ENCODE measurements at places on chromosomes 7 and 10.
A peak's percentile ranks its signal among the peaks of the same experiment; 100 is the strongest.

DNA sequence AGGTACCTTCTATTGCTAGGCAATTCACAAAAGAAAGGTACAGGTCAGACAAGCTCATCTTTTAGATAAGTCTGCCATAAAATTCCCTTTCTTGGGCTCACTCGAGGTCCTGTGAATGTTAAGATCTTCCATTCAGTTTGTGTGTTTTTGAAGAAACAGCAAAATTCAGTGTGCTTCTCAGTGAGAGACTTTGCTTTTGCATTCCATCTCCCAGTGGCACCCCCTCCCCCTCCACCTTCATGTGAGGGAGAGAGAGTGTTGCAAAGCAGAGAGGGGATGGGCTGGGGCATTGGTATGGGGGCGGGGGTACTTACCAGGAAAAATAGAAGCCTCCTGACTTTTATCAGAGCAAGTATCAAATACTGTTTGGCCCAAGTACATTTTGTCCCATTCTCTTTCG lies 3.8 kb upstream of the TECTB start:
- no peak for DNase-seq

DNA sequence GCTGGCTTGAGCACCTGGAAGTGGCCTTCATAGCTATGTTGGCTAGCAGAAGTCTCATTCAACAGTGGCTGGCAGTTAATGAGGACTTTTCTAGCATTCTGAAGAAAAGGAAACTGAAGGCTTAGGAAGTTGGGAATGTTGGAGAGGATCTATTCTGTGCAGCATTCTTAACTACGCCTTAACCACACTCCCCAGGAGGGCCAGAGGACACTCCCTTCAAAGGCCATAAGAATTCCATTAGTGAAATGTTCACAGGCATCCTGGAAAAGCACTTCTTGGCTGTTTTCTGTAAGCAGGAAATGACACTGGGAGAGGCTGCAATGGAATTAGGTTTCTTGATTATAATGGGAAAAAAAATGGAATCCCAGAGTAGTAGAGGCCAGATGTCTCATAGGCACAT lies 188.9 kb downstream of the ARHGAP12 start:
- DNase-seq: no peak

DNA sequence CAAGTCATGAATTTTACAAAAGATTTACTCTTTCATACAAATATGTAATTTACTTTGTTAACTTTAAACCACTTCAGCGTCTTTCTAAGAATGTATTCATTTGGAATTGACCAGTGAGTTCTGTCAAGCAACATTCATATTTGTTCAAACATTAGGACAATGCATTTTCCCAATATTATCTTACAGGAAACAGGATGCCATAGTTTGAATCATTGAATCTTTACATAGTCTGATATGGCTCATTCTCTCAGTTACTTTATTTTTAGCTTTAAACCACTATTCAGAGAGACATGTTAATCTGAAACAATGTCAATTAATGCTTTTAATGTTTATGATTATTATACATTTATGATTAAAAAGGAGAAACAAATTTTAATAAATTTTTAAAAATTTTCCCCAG lies 21.1 kb upstream of the MEOX2 start:
- DNase-seq: no peak

DNA sequence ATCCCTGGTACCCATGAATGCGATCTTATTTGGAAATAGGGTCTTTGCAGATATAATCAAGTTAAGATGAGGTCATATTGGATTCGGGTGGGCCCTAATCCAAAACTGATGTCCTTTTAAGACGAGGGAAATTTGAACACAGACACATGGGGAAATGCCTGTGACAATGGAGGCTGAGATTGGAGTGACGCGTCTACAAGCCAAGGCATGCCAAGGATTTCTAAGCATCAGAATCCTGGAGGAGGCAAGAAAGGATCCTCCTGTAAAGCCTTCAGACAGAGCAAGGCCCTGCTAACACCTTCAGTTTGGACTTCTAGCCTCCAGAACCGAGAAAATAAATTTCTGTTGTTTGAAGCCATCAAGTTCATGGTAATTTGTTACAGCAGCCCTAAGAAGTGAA lies 18.5 kb downstream of the PARP12 start:
- DNase-seq: no peak

GRCh38 chr10:72886621-72887020 lies 6.9 kb upstream of the OIT3 start:
- DNase-seq: no peak

- peak; percentile 39 for DNase-seq
Measured at GRCh38 chr10:74150204-74150989, at the start of gene AP3M1. AP3M1 (minus strand) TSS chr10:74150828; CDS start chr10:74138379, 12,449 bp downstream.

DNA sequence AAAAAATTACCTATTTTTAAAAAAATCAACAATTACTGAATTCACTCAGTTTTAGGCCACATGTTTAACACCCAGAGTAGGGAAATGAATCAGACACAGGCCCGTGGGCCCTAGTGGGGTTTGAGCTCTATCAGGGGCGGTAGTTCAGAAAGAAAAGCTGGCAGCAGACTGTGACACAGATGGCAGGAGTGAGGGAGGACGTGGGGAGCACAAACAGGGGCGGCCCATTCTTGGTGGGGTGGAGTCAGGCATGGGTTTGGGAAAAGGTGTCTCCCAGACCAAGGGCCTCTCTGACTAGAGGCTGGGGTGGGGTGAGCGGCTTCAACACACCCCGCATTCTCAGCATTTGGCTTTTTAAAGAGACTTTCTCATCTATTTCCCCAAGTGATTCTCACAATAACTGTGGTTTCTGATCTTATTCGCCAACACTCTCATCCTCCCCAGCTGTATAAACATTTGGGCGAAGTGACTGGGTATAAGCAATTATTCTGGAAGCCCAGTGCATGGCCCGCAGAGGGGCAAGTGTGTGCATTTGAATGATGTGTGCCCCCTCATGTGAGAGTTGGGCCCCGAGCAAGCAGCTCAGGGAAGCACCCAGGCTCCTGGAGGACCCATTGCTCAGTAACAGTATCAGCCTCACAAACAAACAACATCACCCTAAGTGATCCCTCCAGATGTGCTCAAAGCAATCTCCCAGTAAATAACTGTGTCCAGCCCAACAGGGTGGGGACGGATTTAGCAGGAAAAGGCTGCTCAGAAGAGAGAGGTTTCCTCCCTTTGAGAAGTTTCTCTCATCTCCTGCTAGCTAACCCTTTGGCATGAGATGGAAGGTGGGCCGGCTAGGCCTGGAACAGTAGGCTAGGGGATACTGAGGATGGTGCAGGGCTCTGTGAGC lies 437.6 kb upstream of the ZMIZ1 start:
- DNase-seq: no peak

DNA sequence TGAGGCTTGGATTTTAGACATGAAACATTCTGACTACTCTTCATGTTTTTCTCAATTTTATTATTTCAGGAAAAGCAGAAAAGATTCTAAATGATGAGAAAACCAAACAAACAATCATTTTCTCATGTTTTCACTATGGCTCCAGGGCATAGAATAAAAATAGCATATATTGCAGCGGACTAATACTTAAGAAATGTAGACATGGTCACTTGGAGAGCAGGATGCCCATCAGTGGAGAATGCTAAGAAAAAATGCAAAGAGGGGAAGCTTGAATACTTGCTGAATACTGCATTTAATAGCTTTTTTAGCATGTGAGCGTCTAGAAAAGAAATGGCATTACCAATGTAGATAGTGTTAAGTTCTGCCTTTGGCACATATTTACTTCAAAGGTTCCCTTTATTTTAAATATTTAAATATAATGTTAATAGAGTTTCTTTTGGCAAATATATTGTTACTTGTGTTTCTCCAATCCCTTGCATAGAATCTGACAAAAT lies 107.9 kb downstream of the PPP1R17 start:
- no peak for DNase-seq

DNA sequence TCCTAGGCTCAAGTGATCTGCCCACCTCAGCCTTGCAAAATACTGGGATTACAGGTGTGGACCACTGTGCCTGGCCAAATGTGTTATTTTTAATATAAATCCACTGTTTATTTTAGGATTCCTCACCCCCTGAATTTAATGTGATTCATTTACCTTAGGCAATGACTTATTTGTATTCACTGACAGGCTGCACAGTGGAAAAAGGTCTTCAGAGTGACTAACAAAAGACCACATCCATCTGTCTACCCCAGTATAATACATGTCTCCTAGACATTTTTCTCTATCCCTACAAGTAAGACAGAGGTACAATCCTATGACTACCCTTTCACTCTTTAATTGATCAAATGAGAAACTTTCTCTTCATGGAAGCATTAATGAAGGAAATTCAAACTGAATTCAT lies 230.2 kb downstream of the AHR start:
- DNase-seq: no peak

GRCh38 chr7:128459394-128459878 lies 3.8 kb downstream of the HILPDA start:
- DNase-seq: peak; percentile 5

DNA sequence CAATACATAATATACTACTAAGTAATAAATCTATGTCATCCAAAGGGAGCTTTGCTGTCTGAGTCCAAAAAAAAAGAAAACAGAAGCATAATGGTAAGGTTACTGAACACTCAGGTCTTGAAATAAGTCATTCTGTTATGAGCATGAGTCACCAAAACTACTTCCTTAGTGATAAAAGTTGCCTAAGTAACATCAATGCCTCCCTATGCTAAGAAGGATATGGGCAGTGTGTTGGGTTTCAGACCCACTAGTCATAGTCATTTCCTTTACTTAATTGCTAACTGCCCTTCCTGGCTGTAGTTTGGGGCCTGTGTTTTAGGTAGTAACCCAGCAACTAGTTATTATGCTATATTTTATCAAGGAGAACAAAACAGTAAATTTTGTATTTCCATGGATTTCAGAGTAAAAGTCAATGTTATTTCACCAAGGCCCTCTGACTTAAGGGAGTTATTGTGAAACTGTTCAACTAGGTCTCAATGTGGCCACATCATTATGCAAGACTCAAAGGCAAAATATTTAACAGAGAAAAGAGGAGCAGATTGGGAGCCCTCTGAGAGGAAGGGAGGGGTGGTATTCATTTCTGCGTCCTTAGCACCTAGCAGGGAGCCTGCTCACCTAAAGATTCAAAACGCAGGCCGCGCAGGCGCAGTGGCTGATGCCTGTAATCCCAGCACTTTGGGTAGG lies 11.7 kb upstream of the VIM start:
- no peak for DNase-seq

DNA sequence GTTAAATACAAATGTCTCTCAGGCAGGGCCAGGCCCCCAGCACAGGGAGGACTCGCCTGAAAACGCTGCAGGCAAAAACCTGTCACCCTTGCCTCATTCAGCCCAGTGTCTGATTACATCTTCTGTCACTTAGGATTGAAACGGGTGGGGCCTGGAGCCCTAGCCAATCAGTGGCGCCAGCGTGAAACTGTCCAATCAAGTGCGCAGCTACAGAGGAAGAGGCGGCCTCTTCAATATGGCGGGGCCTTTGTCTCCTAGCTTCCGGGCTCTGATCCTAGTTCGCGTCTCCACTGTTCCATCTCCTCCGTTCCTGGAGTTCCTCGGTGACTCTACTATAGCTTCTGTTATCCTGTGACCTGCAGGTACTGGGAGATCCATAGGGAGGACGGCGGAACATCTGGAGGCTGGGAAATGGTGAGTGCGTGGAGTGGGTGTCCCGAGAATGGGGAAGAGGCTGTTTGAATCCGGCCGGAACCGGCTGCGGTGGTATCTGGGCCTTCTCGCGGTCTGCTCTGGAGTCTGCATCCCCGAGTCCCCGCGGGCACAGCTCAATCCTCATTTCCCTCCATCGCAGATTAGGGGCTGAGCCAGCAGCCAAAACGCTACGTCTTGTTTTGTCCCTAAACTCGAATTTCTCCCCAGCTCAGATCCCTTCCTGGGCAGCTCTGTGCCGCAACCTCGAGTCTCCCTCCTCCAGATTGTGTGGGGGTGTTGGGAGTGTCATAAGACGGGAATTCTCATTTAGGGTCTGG lies at the start of gene ZNF736:
Gene ZNF736 (plus strand): TSS at position 222 of the 752 bp plus-strand sequence. CDS start 190 bp downstream, at position 412.
- peak; percentile 61 for DNase-seq

DNA sequence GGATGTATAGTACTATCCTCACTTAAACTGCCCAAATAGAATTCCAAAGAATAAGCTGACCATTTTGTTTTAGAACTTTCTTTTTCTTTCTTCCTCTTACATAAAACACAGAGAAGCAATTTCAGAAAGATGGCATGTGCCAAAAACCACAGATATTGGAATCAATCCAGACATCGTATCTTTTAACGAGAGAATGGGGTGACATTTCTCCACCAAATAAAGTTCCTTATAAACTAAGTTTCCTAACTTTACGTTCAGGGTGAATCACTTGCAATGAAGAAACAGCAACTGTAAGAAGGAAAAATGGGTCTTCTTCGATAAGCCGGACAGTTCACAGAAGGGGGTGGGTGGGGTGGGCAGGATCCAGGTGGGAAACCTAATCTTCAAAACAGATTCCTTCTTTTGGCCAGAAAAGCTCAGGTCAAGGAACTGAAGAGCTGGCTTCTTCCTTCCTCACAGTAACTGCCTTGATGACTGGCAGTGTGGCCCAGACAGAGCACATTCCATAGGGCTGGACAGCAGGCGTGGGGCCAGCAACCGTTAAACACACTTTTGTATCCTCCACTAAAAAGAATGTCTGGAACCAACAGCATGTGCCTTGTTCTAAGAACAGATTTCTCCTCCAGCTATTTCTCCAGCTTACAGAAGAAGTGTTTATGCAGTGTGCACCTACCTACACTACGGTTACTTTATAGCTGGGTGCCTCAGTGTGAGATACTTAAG lies 31.5 kb downstream of the CREB3L2 start:
- DNase-seq: no peak

GRCh38 chr10:132184816-132185593 lies 1.7 kb upstream of the DPYSL4 start:
- DNase-seq: no peak

DNA sequence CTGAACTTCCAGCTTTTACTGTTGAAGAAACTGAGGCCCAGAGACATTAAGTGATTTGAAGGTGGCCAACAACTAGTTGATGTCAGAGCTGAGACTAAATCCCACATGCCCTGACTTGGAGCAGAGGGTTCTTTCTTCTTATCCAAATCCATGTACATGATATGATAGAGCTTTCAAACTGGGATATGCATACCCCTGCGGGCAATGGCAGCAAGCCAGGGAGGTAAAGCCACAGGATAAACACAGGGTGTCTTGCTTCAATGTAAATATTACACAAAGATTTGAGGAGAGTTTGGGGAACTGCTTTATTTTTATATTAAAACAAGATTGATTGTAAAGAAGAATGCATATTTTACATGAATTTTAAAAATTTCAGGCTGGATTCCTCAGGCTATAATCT lies 2.3 kb upstream of the LRRC72 start:
- no peak for DNase-seq

DNA sequence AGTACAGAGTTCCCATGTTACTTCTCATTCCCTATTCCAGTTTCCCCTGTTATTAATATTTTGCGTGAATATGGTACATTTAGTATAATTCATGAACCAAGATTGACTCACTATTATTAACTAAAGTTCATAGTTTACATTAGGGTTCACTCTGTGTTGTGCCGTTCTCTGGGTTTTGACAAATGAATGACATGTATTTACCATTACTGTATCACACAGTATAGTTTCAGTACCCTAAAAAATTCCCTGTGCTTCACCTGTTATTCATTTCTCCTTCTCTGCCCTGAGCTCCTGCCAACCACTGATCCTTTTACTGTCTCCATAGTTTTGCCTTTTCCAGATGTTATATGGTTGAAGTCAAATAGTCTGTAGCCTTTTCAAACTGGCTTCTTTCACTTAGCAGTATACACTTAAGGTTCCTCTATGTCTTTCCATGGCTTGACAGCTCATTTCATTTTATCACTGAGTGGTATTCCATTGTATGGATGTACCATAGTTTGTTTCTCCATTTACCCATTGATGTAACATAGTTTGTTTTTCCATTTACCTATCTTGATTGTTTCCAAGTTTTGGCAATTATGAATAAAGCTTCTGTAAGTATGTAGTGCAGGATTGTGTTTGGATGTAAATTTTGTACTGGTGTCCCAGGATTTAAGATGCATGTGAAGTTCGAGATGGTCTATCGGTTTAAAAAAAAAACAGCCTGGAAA lies 58.8 kb downstream of the CDK14 start:
- no peak for DNase-seq

Data from activated naive CD4-positive, alpha-beta T cell (primary cell).